ENCODE measurements at places on chromosomes 16 and 17.

- DNase-seq, result no peak
Observed at GRCh38 chr17:59027750-59028149, 78.9 kb downstream of the TRIM37 start.

- DNase-seq, result peak; percentile 79
Observed at GRCh38 chr17:28950017-28950751, 1.1 kb downstream of the PHF12 start.

GRCh38 chr16:81505011-81505661 lies 60.5 kb downstream of the CMIP start:
- no peak for DNase-seq

- DNase-seq, result peak; percentile 90
Observed at GRCh38 chr17:7237761-7238419, 1.4 kb downstream of the PHF23 start.

- no peak for DNase-seq
Observed at GRCh38 chr17:70076189-70076588, 1.2 kb downstream of the KCNJ16 start.

- DNase-seq, result no peak
Observed at GRCh38 chr16:65728652-65729051, 606.8 kb upstream of the CDH11 start.

- DNase-seq, result no peak
Observed at GRCh38 chr17:73559532-73559931, 84.7 kb downstream of the SDK2 start.

GRCh38 chr17:51004249-51004648 lies 116.4 kb downstream of the SPAG9 start:
- no peak for DNase-seq

- DNase-seq, result peak; percentile 67
Observed at GRCh38 chr16:84603140-84603816, 14.6 kb downstream of the COTL1 start.

GRCh38 chr16:12728469-12728868 lies 75.2 kb downstream of the CPPED1 start:
- DNase-seq, result no peak

- no peak for DNase-seq
Observed at GRCh38 chr17:2950846-2951245, 112.6 kb downstream of the OR1D5 start.

GRCh38 chr16:29848420-29849297 lies 14.4 kb downstream of the CDIPT start:
- peak; percentile 86 for DNase-seq

DNA sequence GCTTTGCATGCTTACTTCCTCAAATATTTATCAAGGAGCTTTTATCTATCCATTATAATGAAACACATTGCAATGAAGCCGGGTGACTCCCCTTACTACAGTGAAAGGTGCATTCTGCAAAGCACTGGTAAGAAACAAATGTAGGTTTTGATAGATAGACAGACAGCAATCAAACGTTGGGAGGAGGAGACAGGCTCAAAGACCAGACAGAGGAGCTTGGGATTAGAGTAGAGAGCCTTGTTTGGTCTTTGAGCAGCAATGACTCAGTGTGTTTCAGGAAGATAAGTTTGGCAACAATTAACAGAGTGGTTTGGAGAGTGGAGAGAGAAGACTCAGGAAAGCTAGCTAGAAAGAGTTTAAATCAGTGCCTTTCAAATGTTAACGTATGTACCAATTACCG lies 68.8 kb downstream of the ZNF18 start:
- DNase-seq, result no peak

GRCh38 chr16:17804857-17805256 lies 334.1 kb upstream of the XYLT1 start:
- no peak for DNase-seq

- peak; percentile 21 for DNase-seq
Observed at GRCh38 chr17:37742116-37742761, 2.6 kb downstream of the HNF1B start.

- no peak for DNase-seq
Observed at GRCh38 chr17:73155410-73156165, 9.2 kb upstream of the SSTR2 start.

DNA sequence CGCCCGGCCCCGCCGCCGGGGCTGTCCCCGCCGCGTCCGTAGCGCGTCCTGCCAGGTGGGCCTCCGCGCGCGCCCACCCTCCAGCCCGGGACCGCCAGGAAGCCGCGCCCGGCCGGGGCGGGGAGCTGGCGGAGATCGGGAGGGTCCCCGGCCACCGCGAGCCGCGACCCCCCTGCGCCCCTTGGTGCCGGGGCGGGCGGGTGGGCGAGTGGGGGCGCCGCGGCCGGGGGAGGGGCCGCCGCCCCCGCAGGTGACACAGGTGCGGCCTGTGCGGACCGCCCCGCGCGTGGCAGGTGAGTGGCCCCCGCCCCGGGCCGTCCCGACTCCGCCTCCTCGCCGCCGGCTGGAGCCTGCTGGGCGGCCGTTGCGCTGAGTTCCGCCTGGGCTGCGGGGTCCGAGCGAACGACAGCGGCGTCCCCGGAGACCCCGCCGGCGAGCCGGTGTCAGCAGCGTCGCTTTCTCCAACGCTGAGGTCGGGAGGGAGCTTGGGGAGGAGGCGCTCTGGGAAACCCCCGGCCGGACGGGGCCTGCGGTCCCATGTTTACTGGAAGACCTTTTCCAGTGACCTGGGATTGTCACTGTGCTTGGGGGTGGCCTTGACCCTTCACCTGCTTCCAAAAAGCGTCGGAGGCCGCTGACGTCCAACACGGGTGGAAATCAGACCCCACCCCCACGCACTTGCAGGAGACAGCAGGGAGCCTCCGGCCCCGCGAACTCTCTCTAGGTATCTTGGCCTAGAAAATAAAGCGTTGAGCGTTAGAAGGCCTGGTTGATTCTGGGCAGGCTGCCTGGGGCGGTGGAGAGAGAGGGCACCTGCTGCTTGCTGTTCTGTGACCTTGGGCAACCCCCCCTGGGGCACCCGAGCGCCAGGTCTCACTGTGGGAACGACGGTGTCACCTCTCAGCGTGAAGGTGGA lies 542 bp downstream of the KLHL36 start:
- DNase-seq, result peak; percentile 53

DNA sequence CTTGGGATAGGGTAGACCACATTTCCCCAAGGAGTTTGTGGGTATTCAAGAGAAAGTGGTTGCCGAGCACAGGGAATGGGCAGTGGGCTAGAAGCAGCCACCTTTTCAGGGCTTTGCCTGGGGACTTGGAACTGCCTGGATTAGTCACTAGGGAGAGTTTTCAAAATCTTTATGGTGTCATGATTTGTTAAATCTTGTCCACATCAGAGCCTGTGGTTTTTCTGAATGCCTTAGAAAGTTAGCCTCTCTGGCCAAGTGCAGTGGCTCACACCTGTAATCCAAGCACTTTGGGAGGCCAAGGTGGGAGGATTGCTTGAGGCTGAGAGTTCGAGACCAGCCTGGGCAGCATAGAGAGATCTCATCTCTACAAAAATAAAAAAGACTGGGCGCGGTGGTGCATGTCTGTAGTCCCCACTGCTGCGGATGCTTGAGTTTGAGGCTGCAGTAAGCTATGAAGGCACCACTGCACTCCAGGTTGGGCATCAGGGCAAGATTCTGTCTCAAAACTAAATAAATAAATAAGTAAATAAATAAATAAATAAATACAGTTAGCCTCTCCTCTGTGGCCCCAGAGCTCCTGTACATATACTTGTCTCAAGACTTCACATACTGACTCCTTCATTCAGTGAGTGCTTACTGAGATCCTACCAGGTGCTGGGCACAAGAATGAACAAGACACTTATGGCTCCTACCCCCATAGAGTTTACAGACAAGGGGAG lies 76.3 kb upstream of the HNF1B start:
- no peak for DNase-seq

DNA sequence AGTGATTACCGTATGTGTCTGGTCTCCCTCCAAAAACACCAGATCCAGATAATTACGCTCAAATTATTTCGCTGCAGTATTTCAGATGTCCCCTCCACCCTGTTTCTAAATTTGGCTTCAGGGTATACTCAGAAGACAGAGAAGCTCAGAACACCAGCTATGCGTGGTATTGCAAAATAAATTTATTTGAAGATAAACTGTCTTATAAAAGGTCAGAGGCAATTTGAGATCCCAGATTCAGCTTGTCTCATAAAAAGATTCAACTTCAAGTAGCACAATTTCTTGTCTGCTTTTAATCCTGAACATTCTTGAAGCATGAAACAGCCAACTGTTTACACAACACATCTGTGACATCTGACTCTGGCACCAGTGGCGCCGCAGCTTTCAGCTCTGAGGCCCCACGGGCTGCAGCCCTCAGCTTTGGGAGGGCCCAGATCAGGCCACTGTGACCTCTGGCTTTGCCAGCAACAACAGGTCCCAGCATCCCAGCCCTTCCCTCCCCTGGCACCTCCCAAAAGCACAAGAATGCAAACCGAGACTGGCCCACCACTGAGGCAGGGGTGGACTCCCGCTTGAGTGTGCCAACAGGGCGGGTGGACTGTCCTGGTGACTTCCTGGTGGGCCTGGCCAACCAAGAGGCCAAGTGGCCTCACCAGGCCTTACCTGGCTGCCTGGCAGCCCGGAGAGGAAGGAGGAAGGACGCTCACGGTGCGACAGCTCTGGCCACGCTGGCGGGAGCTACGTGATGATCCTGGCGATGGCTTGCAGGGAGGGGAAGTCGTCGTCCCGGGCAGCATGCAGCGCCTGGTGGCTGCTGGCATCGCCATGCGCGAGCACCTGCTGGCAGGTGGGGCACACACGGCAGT lies 8.0 kb downstream of the SYNGR3 start:
- no peak for DNase-seq

DNA sequence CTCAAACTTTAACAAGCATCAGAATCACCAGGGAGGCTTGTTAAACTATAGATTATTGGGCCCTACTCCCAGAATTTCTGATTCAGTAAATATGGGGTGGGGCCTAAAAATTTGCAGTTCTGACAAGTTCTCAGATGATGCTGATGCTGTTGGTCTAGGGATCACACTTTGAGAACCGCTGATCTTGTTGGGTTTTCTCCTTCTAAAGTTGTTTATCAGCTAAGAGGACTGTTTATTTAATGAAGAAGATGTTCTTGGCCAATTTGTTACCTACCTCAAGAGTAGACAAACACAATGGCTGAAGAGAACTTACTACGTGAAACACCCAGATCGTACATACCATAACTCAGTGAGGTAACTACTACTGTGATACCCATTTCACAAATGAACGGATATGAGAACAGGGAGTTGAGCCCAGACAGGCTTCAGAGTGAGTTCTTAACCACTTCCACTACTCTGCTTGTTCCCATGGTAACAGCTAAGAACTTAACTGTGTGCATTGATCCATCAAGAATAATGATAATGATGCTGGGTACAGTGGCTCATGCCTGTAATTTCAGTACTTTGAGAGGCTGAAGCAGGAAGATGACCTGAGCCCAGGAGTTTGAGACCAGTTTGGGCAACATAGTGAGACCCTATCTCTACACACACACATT lies 85.3 kb upstream of the NSRP1 start:
- DNase-seq, result no peak

DNA sequence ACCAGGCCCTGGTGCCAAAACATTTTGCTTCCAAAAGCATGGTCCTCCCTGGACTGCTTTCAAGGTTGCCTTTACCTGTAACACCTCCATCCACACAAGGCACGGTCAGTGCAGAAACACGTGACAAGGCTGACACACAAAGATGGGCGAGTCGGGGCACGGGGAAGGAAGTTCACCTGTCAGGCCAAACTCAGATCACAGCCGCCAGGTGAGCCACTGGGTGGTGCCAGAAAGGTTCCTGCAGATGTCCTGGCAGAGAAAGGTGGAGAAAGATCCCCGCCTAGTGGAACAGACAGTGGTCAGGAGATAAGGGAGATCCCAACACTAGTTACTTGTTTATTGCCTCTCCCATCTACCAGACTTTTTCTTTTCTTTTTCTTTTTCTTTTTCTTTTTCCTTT lies 155.3 kb downstream of the AIPL1 start:
- peak; percentile 19 for DNase-seq

- DNase-seq, result peak; percentile 83
Observed at GRCh38 chr16:4465977-4466779, 8.2 kb downstream of the NMRAL1 start.

- no peak for DNase-seq
Observed at GRCh38 chr17:41988418-41988817, 21.8 kb downstream of the CNP start.

DNA sequence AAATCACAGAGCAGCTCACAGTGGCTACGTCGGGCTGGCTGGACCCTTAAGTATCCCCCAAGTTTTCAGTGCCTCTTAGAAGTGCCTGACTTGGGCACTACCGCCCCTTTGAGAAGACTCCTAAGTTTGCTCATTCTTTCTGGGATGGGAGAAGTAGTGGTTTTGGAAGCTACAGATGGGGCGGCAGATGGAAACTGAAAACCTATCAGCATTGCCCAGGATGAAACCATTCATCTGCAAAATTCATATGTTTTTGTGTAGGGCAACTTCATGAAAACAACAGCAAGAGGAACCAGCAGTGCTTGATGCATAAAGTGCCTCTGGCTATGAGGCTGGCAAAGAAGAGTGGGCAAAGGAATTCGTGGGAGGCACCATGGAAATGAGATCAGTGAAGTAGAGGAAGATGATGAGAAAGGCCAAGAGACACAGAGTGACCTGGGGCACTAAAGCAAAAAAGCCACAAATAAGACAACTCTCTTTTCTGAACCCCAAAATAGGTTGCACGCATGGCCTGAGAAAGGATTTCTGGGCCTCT lies 277.1 kb downstream of the XYLT1 start:
- no peak for DNase-seq

- no peak for DNase-seq
Observed at GRCh38 chr17:82772026-82772425, 20.2 kb downstream of the TBCD start.

DNA sequence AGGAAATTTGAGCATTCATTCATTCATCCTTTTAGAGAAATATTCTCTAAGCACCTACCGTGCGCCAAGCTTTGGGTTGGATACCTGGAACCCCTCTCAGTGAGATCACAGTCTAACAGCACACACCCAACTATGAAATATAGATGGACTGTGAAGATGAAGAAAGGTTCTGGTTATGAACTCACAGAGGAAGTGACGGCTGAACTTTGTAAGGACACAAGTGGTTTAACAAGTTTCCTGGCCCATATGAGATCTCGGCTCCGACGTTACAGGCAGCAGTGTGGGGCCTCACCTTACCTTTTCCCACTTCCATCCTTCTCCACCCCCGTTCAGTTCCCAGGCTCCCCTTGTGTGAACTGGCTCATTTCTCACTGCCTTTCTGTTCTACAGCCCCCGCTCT lies 406.2 kb downstream of the MAF start:
- DNase-seq, result no peak

- no peak for DNase-seq
Observed at GRCh38 chr16:86537486-86537885, 17.5 kb downstream of the MTHFSD start.

DNA sequence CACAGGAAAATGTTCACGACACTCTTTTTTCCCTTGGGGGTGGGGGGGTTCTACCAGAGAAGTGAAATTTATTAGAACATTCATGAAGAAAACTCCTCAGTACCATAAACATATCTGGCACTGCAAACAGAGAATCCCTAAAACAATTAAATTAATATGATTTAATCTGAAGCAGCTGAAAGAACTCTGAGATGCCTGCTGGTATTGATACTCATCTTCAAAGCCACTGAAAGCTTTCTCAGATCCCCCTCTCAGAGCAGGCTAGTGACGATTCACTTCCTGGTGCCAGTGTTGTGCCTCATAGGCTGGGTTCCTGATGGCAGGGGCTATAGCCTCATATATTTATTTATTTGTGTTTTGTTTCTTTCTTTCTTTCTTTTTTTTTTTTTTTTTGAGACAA lies 52.7 kb downstream of the MYH10 start:
- peak; percentile 16 for DNase-seq
